Hippocampal formation (tissue), 2 donors: ENCODE measurements at places on chromosomes 7 and 10.

DNA sequence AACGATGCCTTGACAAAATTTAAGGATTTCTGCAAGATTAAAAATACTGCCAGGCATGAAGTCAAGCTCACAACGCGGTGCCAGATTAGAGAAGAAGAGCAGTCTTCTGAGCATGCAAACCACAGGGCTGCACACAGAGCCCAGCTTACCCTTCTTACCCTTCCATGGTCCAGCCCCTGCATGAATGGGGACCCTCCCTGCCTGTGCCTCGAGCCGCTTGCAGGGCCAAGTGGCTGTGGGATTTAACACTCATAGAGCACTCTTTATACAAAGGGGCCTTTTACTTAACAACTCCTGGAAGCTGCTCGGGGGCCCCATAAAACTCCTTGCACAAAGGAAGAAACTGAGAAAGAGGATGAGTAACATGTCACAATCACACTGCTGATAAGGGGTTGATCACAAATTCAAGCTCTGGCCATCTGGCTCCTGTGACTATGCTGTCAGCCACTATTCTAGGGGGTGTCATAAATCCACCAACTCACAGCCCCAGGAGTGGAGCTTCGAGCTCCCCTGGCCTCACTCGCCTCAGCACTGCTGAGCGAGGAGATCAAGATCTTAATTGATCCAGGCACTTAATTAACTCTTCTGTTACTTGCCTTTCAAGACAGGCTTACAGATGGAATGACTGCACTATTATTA is 514.8 kb downstream of the TNS3 start:
- no peak for DNase-seq

DNA sequence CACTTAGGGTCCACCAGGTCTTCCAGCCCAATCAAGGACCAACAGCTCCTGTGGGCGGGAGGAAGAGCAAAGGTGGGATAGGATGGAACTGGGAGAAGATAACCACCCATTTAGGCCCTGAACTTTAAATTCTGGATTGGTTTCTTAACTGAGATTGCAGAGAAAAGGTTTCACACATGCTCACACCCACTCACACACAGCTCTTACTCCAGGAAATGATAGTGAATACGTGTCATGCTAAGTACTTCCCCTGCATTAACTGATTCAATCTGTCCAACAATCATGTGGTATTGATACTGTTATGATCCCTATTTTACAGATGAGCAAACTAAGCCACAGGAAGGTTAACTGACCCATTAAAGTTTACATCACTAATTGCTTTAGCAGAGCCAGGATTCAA is 4.6 kb upstream of the CYP3A4 start:
- DNase-seq = no peak

DNA sequence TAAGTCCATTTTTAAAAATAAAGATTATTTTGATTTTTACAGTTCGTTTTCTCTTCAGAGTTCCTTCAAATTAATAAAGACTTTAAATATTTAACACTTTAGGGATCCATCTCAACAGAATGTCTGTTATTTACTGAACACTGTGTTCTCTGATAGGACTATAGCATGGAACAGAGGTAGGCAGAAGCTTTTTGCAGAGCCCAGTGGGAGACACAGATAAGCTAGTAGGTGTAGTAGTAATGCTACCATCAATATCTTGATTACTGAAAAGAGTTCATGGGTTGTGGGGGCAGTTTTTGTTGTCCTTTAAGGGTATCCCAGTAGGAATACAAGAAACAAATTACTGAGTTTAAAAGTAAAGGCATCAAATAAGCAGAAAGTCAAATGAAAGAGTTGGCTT is 140.5 kb downstream of the HBP1 start:
- no peak for DNase-seq

DNA sequence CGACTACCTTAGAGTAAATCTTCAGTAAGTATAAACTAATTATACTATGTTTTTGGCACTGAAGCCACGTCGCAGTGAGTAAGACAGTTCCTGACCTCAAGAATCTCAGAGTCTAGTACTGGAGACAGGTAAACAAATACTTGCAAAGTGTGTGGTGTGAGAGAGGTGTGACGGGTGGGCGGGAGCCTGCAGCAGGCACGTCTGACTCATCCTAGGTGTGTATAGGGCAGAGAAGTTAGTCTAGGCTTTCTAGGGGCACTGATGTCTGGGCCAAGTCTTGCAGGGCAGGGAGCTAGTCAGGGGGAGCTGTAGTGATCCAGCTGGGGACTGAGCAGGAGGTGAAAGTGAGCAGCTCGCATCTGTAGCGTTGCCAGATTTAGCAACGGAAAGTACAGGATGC is 35.9 kb upstream of the SFTPD start:
- no peak for DNase-seq

DNA sequence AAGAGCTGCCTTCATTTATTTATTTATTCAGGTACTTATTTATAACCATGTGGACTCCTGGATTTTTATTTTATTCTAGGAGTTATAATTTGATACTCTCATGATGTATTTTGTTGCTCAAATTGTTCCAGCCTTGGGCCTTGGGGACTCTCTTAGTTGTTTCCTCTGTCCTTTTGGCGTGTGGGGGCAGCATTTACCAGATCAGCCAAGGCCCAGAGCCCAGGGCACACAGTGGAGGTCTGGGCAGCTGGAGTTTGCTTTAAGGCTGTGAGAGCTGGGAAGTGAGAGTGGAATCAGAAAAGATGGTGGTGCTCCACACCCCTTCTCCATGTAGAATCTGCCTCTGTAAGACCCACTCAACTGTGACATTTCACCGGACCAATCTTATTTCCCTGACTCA is 398.9 kb downstream of the RPS24 start:
- DNase-seq = no peak

DNA sequence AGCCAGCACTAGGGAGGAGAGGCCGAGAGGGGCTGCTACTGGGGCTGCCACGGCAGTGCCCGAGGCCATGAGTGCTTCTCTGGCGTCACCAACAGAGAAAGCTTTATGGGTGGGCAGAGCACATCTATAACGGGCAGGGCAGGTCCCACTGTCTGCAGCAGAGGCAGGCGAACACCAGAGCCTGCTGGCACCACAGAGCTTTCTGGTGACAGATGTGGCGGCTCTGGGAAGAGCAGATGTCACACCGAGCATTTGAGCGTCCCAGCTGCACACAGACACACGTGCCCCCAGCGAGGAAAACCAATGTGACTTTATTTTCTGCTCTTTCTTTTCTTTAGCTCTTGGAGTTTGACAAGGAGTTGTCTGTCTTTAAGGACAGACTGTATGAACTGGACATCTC is 20.5 kb downstream of the NKX6-2 start:
- DNase-seq = peak; percentile 35

DNA sequence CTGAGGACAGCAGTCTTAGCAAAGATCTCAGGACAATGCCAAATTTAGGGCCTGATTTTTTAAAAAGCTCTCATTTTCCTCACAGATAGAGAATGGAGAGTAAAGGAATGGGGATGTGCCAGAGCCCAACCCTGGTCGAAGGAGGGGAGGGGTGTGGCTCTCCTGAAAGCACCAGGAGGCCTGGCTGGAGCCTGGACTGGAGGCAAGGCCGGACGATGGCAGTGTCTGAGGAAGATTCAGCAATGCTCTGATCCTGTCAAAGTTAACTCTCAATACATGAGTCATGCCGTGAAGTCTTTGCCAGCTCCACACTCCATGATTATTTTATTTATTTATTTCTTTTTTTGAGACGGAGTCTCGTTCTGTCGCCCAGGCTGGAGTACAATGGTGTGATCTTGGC is 108.3 kb downstream of the UPF2 start:
- no peak for DNase-seq

DNA sequence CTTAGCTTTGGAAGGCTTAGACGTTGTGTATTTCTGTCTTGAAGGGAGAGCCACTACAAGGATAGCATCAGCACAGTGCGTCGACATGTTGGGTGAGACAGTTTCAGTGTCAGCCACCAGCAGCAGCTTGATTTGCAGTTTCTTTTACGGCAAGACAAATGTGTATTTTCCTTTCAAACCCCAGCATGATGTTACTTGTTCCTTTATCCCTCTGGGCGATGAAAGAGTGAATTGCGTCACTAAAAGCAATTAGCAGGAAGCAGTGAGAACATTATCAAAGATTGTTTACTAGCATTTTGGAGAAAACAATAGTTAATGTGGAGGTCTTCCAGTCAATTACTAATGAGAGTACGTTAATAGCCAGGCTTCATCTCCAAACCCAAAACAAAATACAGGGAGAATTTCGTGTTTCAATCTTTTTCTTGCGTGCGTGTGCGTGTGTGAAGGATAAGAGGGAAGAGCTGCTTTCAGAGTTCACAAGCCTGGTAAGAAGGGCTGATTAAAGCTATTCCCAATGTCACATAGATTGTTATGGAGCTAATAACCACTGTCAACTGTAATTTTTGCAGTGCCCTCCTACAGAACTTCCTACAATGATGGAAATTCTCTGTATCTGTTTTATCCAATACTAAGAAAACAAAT is 157.1 kb upstream of the AOAH start:
- no peak for DNase-seq

DNA sequence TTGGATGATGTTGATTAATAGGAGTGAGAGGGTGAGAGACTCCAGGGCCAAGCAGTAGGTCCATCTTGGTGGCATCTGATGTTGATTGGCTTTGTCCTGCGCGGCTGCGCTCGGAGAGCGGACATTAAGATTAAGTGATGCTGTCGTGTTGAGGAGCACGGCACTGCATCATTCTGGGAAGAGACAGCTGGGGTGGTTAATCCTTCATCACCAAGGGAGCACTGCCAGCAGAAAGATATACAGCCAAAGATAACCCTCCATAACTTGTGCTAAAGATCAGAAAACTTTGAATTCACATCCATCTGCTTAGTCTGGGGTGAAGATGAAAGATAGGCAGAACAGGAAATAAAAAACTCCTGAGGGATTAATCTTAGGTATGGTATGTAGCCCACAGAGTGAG is 208.3 kb downstream of the LRMDA start:
- no peak for DNase-seq

GRCh38 chr7:44808914-44809393 is 12.5 kb downstream of the PPIA start:
- no peak for DNase-seq

- DNase-seq = no peak
These were observed 172.1 kb downstream of the CYP26A1 start for GRCh38 chr10:93245779-93246178.

DNA sequence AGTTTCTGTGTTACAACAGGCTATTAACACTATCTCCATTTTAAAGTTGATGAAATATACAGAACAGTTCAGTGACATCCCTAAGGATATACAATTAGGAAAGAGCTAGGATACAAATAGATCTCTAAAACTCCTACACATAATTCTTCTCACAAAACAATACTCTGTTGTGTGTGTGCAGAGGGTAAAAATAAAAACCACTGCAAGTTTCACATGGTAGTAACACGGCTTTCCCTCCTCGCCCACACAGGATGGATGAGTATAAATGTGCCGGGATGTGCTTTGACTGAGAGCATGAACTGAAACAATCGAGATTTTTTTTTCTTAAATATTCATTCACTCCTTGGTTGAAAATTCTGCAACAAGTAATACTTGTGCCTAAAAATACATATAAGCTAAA is 131.5 kb upstream of the C1QL3 start:
- no peak for DNase-seq

DNA sequence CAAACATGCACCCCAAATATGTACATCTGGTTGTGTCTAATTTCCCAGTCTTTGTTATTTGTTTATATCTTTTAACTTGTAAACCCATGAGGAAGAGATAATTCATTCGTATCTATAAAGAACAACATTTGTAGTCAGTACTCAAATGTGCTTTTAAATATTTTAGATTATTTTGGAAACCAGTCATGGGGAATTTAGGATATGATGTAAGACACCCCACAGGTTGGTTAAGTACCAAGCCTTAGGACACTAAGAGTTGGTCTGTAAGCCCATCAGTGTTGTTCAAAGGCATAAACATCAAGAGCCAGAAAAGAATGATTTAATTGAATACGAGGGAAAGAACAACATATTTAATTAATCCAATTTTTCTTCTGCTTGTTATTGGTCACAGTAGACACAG is 421.1 kb upstream of the SEMA3C start:
- no peak for DNase-seq

DNA sequence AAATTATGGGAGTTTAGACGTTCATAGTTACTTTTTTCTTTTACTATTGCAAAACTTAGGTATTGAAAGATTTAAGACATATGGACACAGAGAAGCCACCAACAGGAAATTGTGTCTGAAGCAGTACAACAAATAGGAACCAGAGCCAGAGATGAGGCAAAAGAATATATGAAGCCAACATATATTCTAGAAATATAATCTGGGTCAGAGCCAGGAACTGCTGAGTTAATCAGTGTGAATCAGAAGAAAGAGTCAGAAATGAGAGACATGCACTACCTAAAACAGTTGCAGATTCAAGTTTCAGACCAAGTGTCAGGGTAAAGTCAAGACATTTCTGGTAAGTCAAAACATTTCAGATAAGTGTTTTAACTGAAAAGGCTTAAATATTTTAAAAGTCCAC is 67.7 kb downstream of the DGKB start:
- DNase-seq = no peak

- DNase-seq = no peak
These were observed 191.1 kb downstream of the ZNF438 start for GRCh38 chr10:30840395-30841050.

- DNase-seq = peak; percentile 29
These were observed 17.7 kb upstream of the TTYH3 start for GRCh38 chr7:2613931-2614600.

GRCh38 chr10:26779176-26779860 is 81.4 kb downstream of the ABI1 start:
- DNase-seq = no peak

DNA sequence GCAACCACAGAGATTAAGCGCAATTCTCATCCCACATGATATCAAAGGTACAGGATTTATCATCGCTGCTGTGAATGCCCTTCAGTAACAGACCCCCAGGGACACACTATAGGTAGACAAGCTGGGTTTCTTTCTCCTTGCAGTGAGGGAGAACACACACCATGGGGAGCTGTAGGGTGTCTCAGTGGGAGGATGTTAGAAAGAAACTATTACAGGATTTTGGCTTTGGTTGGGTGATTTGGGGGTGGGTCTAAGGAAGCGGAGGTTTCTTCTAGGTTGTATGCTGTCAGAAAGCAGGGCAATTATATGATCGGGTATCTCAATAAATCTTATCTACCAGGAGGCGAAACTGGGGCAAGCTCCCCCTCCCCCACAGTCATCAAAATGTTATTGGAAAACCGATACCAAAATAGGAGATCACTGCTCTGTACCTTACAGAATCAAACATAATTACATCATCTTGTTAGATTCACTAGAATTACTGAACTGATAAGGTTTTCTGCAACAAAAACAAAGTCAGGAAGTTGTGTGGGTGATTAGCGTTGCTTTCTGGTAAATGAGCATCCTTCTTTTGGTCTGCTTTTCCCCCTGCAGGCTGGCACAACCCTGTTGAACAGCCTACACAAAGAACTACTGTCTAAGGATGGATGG is 209.7 kb downstream of the TEX36 start:
- DNase-seq = no peak

GRCh38 chr10:75272896-75273295 is 37.1 kb upstream of the COMTD1 start:
- DNase-seq = no peak

GRCh38 chr10:30185916-30186315 is 126.5 kb upstream of the JCAD start:
- DNase-seq = no peak

DNA sequence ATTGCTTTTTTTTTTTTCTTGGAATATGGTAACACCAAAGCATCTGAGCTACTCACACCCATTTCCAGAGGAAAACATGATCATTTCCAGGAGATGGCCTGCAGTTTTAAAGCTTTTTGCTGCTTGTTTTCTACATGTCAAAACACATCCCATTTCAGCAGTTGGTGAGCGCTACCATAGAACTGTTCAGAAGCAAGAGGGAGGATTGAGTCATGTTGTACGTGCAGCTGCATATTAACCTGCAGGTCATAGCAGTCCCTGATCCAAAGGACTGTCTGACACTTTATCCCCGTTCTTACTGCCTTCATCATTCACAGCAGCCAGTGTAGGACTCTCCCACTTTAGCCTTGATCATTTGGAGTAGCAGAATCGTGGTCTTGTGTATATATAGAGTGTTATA is 124.6 kb downstream of the AUTS2 start:
- no peak for DNase-seq
